ENCODE measurements at places on chromosomes 1 and 21. TPM values are rescaled to one million over a fixed set of nuclear protein-coding genes. Genes with fewer than 3 reads are reported as not detected.
A peak's percentile ranks its signal among the peaks of the same experiment; 100 is the strongest.

Gene CR1L
- 0.45 TPM for polyA plus RNA-seq

Gene SFN
- 6.9 TPM for polyA plus RNA-seq

Gene NR1I3
- polyA plus RNA-seq: 13.1 TPM

Gene LCE2A
- not detected for polyA plus RNA-seq

Gene SPRR1B
- not detected for polyA plus RNA-seq

GRCh38 chr1:116933606-116934515, 24.1 kb downstream of the PTGFRN start:
- no peak overlapping the region for H3K4me3 ChIP-seq
- no peak overlapping the region for H3K27ac ChIP-seq
- no peaks in the 10 kb centered on the region for H3K27me3 ChIP-seq
- H3K4me1 ChIP-seq: peaks cover 2% of the 10 kb centered on the region

DNA sequence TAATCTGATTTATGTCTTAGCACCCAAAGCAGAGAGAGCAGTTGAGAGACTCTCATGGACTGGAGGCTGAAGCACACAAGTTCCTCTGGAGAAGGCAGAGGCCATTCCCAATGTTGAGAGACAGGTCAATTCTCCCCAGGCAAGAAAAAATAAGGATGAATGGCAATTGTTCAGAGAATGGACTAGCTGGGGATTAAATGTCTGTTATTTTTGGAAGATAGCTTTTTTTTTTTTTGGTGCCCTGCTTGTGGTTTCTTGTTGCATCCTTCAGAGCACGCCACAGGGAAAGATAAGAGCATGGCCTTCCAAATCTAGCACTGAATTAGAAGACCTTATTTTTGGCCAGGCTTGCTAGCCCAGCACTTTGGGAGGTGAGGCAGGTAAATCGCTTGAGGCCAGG, 65.6 kb upstream of the ERRFI1 start:
- no peak overlapping the region for H3K4me3 ChIP-seq
- H3K36me3 ChIP-seq: no peaks in the 10 kb centered on the region
- H3K27me3 ChIP-seq: no peaks in the 10 kb centered on the region
- no peak overlapping the region for H3K27ac ChIP-seq
- DNase-seq: no peak

DNA sequence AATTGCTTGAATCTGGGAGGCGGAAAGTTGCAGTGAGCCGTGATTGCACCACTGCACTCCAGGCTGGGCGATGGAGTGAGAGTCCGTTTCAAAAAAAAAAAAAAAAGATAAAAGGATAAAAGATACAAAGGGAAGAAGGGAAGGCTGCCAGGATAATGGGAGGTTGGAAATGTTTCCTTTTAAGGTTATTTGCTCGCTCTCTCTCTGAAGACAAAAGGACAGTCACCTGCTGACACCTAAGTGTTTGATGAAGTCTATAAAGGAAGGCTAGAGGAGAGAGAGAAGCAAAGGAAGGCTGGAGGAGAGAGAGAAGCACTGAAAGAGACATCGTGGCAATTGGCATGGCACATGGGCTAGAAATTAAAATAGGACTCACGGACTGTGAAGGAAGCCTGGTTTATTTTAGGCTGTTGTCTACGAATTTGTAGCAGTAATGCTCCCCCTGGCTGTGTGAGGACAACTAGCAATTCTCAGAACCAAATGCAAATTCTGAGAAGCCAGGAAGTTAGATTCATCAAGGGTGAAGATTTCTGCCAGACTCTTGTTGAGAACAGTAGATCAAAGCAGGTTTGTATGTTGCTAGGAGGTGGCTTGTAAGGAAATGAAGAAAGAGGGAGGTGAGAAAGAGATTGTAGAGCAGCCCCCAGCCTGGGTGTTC, 154.2 kb downstream of the ZP4 start:
- peaks cover 3% of the 10 kb centered on the region for H3K4me1 ChIP-seq
- H3K36me3 ChIP-seq: no peaks in the 10 kb centered on the region
- peak; percentile 29 for DNase-seq
- no peak overlapping the region for H3K4me3 ChIP-seq
- H3K27ac ChIP-seq: no peak overlapping the region

- H3K27me3 ChIP-seq: no peaks in the 10 kb centered on the region
- H3K36me3 ChIP-seq: peaks cover 16% of the 10 kb centered on the region
- no peak overlapping the region for H3K27ac ChIP-seq
- no peak overlapping the region for H3K4me3 ChIP-seq
- H3K4me1 ChIP-seq: peaks cover 5% of the 10 kb centered on the region
Observed at GRCh38 chr21:36330904-36331303, 10.9 kb downstream of the MORC3 start.

DNA sequence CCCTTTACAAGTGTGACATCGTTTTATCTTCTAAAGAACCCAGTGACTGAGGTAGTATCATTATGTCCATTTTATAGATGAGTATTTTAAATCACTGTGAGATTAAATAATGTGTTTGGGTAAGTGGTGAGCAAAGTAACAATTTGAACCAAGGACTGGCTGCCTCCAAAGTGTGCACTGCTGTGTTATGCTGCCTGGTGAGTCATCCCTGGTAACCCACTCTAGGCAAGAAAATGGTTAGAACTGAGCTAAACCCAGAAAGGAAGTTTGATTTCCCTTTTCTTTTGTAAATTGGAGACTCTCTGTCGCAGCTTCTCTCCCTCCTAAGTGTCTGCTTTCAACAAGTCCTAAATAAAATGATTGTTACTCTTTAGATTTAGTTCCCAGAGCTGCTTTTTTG, 342.8 kb upstream of the KAZN start:
- no peaks in the 10 kb centered on the region for H3K36me3 ChIP-seq
- H3K4me1 ChIP-seq: no peaks in the 10 kb centered on the region
- H3K27me3 ChIP-seq: no peaks in the 10 kb centered on the region
- H3K4me3 ChIP-seq: no peak overlapping the region
- no peak for DNase-seq

GRCh38 chr1:68544651-68545050, 47.8 kb upstream of the DEPDC1 start:
- H3K4me3 ChIP-seq: no peak overlapping the region
- no peaks in the 10 kb centered on the region for H3K36me3 ChIP-seq
- no peak for DNase-seq
- no peaks in the 10 kb centered on the region for H3K27me3 ChIP-seq
- H3K4me1 ChIP-seq: no peaks in the 10 kb centered on the region

- no peak overlapping the region for H3K4me3 ChIP-seq
- peaks cover 25% of the 10 kb centered on the region for H3K4me1 ChIP-seq
- no peaks in the 10 kb centered on the region for H3K36me3 ChIP-seq
- H3K27ac ChIP-seq: peak overlapping the region; percentile 25
- no peaks in the 10 kb centered on the region for H3K27me3 ChIP-seq
Observed at GRCh38 chr1:232621050-232621449, 8.9 kb downstream of the SIPA1L2 start.

- H3K36me3 ChIP-seq: peaks cover 33% of the 10 kb centered on the region
- no peak overlapping the region for H3K4me3 ChIP-seq
- peaks cover 15% of the 10 kb centered on the region for H3K4me1 ChIP-seq
- no peak overlapping the region for H3K27ac ChIP-seq
Observed at GRCh38 chr21:42745511-42746239, 92.3 kb downstream of the PDE9A start.

GRCh38 chr1:51960262-51960661, 30.2 kb downstream of the RAB3B start:
- DNase-seq: peak; percentile 22
- H3K4me1 ChIP-seq: no peaks in the 10 kb centered on the region
- H3K27ac ChIP-seq: no peak overlapping the region
- H3K36me3 ChIP-seq: no peaks in the 10 kb centered on the region
- peaks cover 4% of the 10 kb centered on the region for H3K27me3 ChIP-seq

DNA sequence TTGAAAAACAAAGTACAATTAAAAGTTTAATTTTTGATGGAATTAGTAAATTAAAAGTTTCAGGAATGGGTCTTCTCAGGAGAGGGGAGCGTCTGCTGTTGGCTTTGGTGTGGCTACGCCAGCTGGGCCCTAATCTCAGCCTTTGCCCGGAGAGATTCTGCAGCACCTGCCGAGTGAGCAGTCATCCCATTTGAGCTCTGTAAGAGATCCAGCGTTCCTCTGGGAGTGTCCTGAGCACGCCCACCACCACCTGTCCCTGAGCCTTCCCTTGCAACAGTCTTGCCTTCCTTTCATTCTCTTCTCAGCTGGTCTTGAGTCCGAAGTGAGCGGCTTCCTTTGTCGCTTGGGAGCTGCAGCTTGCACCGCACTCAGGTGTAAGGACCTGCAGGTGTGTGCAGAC, 263.1 kb downstream of the CAMTA1 start:
- DNase-seq: no peak
- H3K4me3 ChIP-seq: no peak overlapping the region
- peaks cover 11% of the 10 kb centered on the region for H3K27me3 ChIP-seq
- no peaks in the 10 kb centered on the region for H3K36me3 ChIP-seq

GRCh38 chr21:22710721-22711120, 1712.5 kb downstream of the NCAM2 start:
- H3K4me3 ChIP-seq: no peak overlapping the region
- H3K27me3 ChIP-seq: no peaks in the 10 kb centered on the region
- H3K4me1 ChIP-seq: no peaks in the 10 kb centered on the region
- DNase-seq: no peak

- H3K36me3 ChIP-seq: no peaks in the 10 kb centered on the region
- no peak overlapping the region for H3K27ac ChIP-seq
- peak; percentile 13 for DNase-seq
- no peak overlapping the region for H3K4me3 ChIP-seq
- no peaks in the 10 kb centered on the region for H3K27me3 ChIP-seq
- no peaks in the 10 kb centered on the region for H3K4me1 ChIP-seq
Observed at GRCh38 chr1:232377494-232377770, 252.5 kb downstream of the SIPA1L2 start.

- no peaks in the 10 kb centered on the region for H3K36me3 ChIP-seq
- no peak overlapping the region for H3K27ac ChIP-seq
- DNase-seq: no peak
- no peaks in the 10 kb centered on the region for H3K4me1 ChIP-seq
- H3K4me3 ChIP-seq: no peak overlapping the region
Observed at GRCh38 chr21:38307771-38308531, 51.2 kb downstream of the KCNJ15 start.

- H3K27me3 ChIP-seq: no peaks in the 10 kb centered on the region
- no peaks in the 10 kb centered on the region for H3K36me3 ChIP-seq
- H3K4me1 ChIP-seq: no peaks in the 10 kb centered on the region
- no peak overlapping the region for H3K4me3 ChIP-seq
Observed at GRCh38 chr1:72524021-72524420, 241.7 kb upstream of the NEGR1 start.

DNA sequence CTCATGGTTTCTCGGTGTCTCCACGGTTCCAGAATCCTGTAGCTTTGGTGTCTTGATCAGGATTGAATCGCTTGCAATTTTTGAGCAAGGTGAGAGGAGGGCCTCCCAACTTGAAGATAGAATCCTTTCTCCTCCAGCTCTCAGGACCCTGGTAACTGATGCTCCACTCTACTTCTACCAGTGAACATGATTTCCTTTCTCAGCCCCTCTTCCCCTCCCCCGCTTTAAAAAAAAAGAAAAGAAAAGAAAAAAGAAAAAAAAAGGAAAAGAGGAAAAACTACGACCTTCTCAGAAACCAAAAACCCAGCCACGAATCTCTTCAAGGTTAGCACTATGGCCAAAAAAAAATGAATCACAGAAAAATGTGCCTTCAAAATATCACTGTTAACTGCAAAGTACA, 1.2 kb downstream of the ARHGEF11 start:
- DNase-seq: no peak
- peaks cover 19% of the 10 kb centered on the region for H3K4me1 ChIP-seq
- peak overlapping the region; percentile 86 for H3K4me3 ChIP-seq
- H3K27ac ChIP-seq: peak overlapping the region; percentile 91
- H3K36me3 ChIP-seq: no peaks in the 10 kb centered on the region
- H3K27me3 ChIP-seq: no peaks in the 10 kb centered on the region

- H3K36me3 ChIP-seq: peaks cover 2% of the 10 kb centered on the region
- H3K4me3 ChIP-seq: peak overlapping the region; percentile 23
- no peaks in the 10 kb centered on the region for H3K4me1 ChIP-seq
- DNase-seq: no peak
Observed at GRCh38 chr1:243473227-243474135, 217.6 kb downstream of the SDCCAG8 start.

- DNase-seq: no peak
- no peaks in the 10 kb centered on the region for H3K4me1 ChIP-seq
- H3K27me3 ChIP-seq: no peaks in the 10 kb centered on the region
- no peak overlapping the region for H3K27ac ChIP-seq
- H3K36me3 ChIP-seq: no peaks in the 10 kb centered on the region
Observed at GRCh38 chr1:41762777-41763176, 155.9 kb downstream of the HIVEP3 start.

DNA sequence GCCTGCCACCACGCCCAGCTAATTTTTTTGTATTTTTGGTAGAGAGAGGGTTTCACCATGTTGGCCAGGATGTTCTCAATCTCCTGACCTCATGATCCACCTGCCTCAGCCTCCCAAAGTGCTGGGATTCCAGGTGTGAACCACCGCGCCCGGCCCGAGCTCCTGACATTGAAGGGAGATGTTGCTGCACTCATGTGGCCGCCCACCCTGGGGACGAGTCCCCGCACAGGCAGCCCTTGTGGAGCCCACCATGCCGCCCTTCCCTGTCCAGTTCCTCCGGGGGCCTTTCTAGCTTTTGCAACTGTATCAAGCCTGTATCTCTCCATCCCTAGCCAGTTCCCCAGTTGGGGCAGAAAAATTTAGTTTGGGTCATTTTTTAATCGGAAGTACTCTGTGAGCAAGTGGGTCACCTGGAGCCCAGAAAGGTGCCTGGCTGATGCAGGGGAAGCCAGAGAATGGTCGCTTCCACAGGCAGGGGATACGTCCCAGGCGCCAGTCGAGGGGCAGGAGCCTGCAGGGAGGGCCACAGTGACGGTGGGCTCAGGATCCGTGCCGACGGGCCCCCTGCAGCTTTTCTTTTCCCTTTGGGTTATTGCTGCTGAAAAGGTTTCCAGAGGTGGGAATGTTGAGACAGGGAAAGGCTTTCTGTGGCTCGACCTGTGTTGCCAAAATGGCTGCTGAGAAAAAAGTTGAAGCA, 20.4 kb downstream of the PCNT start:
- H3K27ac ChIP-seq: no peak overlapping the region
- no peak for DNase-seq
- no peaks in the 10 kb centered on the region for H3K4me1 ChIP-seq

DNA sequence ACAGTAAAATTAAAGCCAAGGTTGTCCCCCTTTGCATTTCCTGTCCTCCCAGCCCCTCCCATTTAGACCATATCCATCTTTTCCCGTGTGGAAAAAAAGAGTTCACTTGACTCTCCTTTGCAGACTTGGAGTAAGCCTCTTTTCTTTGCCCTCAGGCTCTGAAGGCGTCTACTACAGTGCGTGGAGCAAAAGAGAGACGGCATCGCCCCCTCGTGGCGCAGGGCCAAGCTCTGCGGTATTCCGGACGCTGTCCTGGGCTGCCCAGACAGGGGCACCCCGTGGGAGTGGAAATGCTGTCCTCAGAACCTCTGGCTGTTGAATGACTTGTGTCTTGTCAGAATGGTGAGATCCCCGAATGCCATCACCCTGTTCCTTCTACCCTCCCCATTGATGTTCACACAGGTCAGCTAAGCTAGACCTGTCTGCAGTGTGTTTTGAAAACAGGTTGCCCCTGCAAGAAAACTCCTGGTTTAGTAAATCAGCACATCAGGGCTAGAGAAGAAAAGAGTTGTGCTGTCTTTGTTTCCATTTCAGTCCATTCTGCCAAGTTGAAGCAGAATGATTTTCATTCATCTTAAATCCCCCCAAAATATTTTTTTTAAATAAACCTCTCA, 12.3 kb upstream of the GJA8 start:
- H3K27ac ChIP-seq: no peak overlapping the region
- H3K27me3 ChIP-seq: no peaks in the 10 kb centered on the region
- peak; percentile 57 for DNase-seq
- H3K4me3 ChIP-seq: no peak overlapping the region
- no peaks in the 10 kb centered on the region for H3K36me3 ChIP-seq

- H3K36me3 ChIP-seq: peaks cover 15% of the 10 kb centered on the region
- peaks cover 8% of the 10 kb centered on the region for H3K4me1 ChIP-seq
- H3K27ac ChIP-seq: peak within 1 kb of the TSS; percentile 89
- H3K27me3 ChIP-seq: no peaks in the 10 kb centered on the region
- DNase-seq: peak; percentile 72
Observed at GRCh38 chr1:153985941-153986761, at the start of gene RAB13. Gene RAB13, minus strand, starts transcription at chr1:153986339. Its CDS starts 103 bp downstream, at chr1:153986236.
